ENCODE measurements at places on chromosomes 7 and 10.

- DNase-seq: no peak
Measured at GRCh38 chr10:120926611-120927010, 75.4 kb downstream of the WDR11 start.

DNA sequence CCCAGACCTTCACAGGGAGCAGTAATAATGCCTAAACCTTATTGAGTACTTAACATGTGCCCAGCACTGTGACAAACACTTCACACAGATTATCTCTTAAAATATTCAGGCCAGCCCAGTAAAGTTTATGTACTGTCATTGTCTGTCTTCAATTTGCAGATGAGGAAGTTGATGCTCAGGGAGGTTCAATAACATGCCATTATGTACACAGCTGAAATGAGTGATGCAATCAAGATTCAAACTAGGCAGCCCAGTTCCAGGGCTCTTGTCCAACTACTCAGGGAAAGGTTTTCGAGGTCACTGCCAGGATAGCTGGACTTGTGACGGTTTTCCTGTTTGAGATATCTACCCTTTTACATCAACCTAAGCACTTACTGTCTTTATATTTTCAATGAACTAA is 56.1 kb downstream of the AUTS2 start:
- no peak for DNase-seq

GRCh38 chr7:144049491-144049890 is 743 bp downstream of the OR2A5 start:
- DNase-seq: no peak

DNA sequence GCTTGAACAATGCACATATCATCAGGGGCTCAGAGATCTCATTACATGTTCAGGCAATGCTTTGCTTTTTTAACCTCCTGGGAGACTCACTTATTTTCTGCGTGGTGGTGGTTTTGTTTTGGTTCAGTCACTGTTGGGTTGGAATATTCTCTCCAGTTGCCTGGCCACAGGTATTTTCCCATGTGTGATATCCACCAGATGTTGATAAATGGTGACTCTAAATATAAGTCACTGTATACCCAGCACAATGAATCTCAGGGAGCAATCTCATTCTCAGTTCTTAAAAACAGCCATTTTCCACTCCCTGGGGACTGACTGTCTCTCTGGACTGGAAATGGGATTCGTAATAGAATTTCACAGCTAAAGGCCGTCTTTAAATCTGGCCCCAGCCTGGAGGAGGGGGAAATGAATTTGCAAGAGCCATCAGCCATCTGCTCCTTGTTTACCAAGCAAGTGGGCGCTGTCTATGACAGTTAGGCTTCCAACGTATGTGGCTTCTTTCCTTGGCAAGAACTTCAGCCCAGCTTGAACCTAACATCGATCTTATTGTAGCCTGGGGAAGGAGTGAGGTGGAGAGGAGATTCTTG is 1106.2 kb downstream of the NRG3 start:
- no peak for DNase-seq

Data from epithelial cell of proximal tubule (primary cell).